ENCODE measurements at places on chromosomes 6 and 20.

- DNase-seq: no peak
Measured at GRCh38 chr6:156164701-156165452, 612.3 kb upstream of the ARID1B start.

DNA sequence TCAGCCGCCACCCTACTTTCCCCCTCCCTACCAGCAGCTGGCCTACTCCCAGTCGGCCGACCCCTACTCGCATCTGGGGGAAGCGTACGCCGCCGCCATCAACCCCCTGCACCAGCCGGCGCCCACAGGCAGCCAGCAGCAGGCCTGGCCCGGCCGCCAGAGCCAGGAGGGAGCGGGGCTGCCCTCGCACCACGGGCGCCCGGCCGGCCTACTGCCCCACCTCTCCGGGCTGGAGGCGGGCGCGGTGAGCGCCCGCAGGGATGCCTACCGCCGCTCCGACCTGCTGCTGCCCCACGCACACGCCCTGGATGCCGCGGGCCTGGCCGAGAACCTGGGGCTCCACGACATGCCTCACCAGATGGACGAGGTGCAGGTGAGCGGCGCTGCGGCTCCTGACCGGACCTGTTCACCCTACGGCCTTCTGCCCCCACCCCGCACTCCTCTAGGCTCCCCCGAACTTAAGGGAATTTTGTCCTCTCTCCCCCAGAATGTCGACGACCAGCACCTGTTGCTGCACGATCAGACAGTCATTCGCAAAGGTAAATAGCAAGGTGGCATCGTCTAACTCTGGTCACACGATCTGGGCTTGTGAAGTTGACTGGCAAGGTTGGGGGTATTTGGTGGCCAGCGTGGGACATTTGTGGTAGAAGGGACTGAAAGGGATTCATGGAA, 2.3 kb downstream of the TFAP2C start:
- DNase-seq: no peak

DNA sequence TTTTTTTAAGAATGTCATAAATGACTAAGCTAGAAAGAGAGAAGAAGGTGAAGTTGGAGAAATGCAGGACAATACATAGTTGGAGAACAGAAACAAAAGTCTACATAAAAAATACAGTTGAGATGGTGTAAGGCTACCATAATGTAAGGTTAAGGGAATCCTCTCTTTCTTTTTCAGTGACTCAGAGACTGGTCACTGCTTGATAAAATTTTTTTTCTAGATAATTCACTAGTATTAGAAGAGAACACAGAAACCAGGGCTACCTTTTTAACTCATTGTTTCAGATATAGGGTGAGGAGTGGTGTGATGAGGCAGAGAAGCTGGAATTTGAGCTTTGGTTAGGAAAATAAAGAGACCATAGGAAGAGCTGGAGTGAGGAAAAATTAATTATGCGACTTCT, 18.2 kb upstream of the EDN1 start:
- DNase-seq: no peak

DNA sequence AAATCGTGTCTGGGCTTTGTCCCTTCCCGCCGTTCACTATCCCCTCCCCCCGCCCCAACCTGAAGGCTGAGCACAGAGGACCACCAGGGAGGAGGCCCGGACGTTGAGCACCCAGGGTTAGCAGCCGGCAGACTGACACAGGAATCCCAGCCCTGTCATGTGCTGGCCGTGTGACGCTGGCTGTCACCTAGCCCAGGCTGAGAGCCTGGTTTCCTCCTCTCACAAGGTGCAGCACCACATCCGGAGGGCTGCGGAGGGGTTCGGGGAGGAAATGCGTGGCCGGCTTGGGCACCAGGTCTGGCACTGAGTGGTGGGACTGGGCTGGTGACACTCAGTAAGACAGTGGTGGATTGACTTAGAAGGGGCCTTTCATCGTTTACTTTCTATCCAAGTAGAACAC, 4.6 kb upstream of the LSM14B start:
- DNase-seq: no peak

DNA sequence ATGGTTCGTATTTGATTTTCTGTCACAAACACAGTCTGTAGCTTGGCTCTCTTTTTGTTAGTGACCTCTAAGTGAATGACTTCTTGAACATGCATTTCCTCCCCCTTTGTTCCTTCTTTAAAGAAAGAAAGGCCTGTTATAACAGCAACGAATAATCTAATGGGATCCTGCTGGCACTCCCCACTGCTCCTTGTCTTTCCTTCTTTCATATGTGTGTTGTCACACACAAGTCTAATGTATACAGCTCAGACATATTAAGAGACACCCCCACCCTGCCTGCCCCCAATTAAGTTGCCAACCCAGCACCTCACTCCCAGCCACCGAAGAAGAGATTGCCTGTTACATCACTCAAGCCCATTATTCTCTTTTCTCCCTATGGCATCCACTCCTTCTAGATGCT, 4.9 kb upstream of the SAMD5 start:
- no peak for DNase-seq

- DNase-seq: no peak
Measured at GRCh38 chr20:36119537-36119936, 35.0 kb upstream of the EPB41L1 start.

DNA sequence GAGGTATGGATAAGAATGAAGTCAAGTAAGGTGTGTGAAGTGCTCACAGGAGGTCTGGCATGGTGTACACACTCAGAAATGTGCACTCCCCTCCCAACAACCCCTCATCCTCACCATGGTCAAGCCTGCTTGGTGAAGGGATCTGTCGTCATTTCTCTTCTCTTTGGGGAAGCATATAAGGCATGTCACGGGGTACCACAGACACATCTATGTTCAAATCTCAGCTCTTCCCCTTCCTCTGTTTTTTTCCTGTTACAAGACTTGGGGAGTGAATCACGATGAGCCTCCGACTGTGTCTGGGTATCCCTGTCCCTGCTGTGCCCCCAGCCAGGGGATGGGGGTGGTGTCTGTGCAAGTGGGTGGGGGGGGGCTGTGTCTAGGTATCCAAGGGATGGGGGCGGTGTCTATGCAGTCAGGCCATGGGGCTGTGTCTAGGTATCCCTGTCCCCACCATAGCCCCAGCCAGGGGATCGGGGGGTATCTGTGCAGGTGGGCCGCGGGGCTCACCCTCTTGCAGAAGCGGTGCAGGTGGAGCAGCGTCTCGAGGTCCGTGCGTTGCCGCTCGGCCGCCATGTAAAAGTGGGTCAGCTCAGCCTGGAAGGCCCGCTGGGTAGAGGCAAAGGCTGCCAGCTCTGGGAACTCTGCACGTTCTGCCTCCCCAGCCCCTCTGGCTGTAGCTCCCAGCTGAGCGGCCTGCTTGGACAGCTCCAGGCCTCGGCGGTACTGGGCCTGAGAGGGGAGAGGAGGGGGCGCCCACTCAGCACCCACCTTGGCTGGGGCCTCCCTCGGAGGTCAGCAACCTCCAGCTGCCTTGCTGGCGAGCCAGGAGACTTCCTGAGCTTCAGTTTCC, 43.6 kb downstream of the KIAA1755 start:
- DNase-seq: no peak

GRCh38 chr6:113662688-113663333, 194.3 kb upstream of the MARCKS start:
- DNase-seq: no peak

- no peak for DNase-seq
Measured at GRCh38 chr20:325889-326644, 715 bp downstream of the SOX12 start.

DNA sequence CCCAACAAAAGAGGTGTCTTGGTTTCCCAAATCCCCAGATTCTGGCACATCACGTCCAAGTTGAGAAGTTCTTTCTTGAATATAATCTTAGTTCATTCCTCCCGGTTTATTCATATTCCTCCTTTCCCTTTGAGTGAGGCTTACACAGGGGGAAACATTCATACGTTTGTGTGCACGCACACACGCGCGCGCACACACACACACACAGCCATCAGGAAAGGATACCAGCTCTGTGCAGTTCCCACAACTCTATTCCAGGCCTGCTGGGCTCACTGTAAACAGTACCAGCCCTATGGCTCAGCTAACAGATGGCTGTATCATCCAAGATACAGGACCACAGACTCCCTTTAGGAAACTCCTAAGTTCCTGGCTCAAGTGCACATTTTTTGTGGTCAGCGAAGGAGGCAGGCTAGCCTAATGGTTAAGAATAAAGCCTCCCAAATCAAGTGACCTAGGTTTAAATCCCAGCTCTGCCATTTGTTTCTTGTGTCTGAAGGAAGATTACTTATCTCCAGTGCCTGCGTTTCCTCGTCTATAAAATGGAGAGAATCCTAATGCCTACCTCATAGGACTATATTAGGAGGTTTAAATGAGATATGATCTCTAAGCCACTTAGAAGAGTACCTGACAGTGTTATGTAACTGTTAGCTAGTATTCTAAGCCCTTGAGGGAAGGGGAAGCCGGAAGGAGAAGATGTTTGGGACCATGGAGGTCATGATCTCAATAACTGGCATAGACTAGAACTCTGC, 3.7 kb upstream of the TAF8 start:
- DNase-seq: no peak

- DNase-seq: no peak
Measured at GRCh38 chr6:158793432-158793831, 25.7 kb downstream of the EZR start.

Data from stimulated activated CD4-positive, alpha-beta T cell treated with anti-CD3 and anti-CD28 coated beads, Interleukin-1b, Interleukin-23, amount 100 ng/mL, for 24 hours (primary cell).